Activated naive CD4-positive, alpha-beta T cell treated with anti-CD3 and anti-CD28 coated beads, Interleukin-2, amount 10 ng/mL, durations not matched to agents 7 days and 5 days (primary cell): ENCODE measurements at places on chromosomes 5 and 9.

DNA sequence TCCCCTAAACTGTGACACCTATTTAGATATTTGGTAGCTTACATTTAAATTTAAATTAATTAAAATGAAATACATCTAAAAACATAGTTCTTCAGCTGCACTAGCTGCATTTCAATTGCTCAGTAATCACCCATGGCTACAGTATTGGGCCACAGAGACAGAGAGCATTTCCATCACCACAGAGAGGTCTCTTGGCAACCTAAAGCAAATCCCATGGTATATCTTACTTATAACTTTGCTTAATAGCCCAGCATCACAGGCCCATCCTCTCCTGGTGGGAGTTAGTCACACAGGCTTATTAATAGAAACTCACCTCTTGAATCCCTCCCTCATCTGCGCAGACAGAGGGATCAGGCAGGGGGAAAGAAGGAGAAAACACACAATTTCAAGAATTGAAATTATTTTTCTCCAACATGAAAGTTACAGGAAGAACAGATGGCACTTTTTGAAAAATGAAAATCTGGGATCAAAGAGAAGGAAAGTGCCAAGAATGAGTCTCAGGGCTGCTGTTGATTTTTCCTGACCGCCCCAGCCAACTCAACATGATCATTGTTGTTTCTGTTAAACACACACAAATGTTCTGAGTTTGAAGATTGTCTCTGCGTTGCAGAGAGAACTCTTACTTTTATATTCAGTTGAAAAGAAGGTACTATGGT is 144.6 kb downstream of the CMYA5 start:
- H3K27me3 ChIP-seq = peaks cover 23% of the 10 kb centered on the region
- H3K4me1 ChIP-seq = no peaks in the 10 kb centered on the region
- no peak overlapping the region for H3K4me3 ChIP-seq
- no peak for DNase-seq

DNA sequence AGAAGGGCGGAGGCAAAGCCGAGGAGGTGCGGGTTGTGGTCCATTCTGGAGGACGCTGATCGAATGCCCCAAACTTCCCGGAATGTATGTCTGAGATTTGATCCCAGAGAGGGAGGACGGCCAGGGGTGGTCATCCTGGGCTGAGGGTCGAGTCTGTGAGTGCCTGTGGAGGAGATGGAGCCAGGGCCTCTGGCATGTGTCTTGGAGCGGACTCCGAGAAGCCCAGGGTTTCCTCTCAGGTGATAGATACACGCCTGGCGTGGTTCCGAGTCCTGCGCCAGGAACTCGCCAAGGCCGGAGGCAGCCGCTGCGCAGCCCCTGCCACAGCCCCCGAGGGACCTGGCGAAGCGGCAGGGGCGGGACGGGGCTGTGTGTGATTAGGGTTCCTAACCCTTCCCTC is 363 bp downstream of the ZNF454 start:
- no peak overlapping the region for H3K27ac ChIP-seq
- no peak overlapping the region for H3K4me3 ChIP-seq
- DNase-seq = no peak
- peaks cover 16% of the 10 kb centered on the region for H3K27me3 ChIP-seq
- H3K36me3 ChIP-seq = peaks cover 2% of the 10 kb centered on the region

DNA sequence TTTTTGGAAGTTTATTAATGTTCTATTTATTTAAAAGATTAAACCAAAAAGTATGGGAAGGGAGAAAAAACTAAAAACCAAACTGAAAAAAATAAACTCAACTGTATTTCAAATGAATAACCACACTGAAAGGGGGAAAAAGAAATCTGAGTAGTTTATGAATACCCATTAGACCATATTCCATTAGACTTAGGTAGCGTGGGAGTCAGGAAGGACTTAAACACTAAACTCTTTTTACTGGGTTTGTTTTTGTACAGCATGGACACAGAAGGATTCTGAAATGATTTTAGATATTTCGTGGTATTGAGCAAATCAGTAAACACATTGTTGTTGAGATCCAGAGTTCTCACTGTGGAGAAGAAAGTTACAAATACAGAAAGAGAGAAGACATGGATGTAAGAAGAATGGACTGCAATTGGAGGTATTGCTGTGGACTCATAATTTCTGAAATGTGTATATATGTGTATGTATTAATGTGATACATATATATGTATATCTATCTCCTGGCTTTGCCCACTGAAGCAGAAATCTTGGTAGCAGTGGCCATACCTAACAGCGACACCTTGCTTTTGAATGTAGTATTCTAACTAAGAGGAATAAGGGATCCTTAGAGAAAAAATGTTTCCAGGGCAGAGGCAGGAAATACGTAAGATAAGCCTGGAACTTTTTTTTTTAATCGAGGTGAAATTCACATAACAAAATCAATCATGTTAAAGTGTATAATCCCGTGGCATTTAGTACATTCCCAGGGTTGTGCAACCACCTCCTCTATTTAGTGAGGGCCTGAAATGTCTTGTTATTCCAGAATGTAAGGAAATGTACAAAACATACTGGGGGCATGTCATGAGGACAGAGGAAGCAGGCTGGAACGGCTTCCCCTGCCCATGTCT is 228.8 kb downstream of the SMARCA2 start:
- H3K27ac ChIP-seq = no peak overlapping the region
- peaks cover 14% of the 10 kb centered on the region for H3K4me1 ChIP-seq
- H3K4me3 ChIP-seq = no peak overlapping the region
- no peaks in the 10 kb centered on the region for H3K36me3 ChIP-seq
- no peak for DNase-seq

GRCh38 chr9:35948451-35948850 is 9.5 kb downstream of the OR2S2 start:
- no peak for DNase-seq
- H3K4me1 ChIP-seq = peaks cover 18% of the 10 kb centered on the region
- H3K4me3 ChIP-seq = no peak overlapping the region
- H3K27me3 ChIP-seq = peaks cover 18% of the 10 kb centered on the region

DNA sequence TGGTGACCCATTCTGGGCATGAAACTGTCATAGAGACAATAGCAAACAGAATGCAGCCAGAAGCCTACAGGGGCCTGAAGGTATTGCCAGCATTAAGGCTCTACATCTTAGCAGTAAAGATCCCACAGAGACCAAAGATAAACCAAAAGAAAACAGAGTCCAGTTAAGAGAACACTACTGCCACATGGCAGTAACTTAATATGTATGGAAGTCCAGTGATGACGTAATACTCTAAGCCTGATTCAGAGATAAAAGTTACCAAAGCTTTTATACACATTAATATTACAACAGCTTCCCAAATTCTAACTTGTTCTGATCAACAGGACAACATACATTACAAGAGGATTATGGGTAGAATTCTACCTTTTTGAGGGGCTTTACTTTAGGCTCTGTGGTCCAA is 371.5 kb downstream of the PRELID2 start:
- H3K4me1 ChIP-seq = no peaks in the 10 kb centered on the region
- no peaks in the 10 kb centered on the region for H3K27me3 ChIP-seq
- DNase-seq = no peak
- no peaks in the 10 kb centered on the region for H3K36me3 ChIP-seq
- no peak overlapping the region for H3K27ac ChIP-seq

DNA sequence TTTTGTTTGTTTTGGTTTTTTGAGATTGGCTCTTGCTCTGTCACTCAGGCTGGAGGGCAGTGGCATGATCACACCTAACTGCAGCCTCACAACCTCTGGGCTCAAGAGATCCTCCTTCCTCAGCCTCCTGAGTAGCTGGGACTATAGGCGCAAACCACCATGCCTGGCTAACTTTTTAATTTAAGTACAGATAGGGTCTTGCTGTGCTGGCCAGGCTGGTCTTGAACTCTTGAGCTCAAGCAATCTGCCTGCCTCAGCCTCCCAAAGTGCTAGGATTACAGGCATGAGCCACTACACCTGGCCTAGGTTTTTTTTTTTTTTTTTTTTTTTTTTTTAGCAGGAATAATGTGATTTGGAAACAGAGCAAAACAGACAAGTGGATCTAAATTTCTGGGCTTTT is 37.6 kb downstream of the MARCHF6 start:
- H3K4me1 ChIP-seq = no peaks in the 10 kb centered on the region
- no peak overlapping the region for H3K4me3 ChIP-seq
- H3K27me3 ChIP-seq = no peaks in the 10 kb centered on the region
- no peak for DNase-seq
- H3K36me3 ChIP-seq = peaks cover 46% of the 10 kb centered on the region

- no peaks in the 10 kb centered on the region for H3K27me3 ChIP-seq
- H3K4me1 ChIP-seq = no peaks in the 10 kb centered on the region
- no peak overlapping the region for H3K4me3 ChIP-seq
- no peaks in the 10 kb centered on the region for H3K36me3 ChIP-seq
- no peak for DNase-seq
These were observed 303.4 kb downstream of the ADGRV1 start for GRCh38 chr5:90861843-90862586.

DNA sequence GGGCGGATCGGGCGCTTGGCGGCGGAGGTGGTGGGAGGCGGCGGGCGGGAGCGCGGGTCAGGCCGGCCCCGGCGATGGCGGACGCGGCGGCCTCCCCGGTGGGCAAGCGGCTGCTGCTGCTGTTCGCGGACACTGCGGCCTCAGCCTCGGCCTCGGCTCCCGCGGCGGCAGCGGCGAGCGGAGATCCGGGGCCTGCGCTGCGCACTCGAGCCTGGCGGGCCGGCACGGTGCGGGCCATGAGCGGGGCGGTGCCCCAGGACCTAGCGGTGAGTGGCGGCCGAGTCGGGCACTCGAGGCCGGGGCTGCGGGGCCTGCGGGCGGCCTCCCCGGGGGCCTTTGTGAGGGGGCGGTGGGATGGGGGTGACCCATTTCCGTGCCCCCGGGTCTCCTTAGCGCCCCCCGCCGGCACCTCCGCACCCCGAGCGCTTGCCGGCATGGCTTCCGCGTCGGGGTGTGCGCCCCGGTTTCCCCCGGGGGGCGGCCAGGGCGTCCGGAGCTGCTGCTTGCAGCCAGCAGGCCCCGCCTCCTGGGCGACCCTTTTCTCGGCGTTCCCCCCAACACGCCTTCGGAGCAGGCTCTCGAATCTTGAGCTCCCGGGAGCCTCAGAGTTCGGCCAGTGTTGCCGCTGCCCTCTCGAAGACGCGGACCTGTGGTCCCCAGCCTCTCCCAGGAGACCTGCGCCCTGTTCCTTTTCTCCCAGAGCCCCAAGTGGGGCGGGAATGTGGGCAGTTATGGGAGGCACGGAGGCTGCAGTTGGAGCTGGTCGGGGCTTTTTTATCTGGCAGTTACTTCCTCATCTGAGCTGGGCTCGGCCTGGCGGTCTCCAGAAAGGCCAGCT is 456 bp downstream of the KDM3B start:
- peak overlapping the region; percentile 95 for H3K27ac ChIP-seq
- peak; percentile 83 for DNase-seq
- H3K4me1 ChIP-seq = peaks cover 40% of the 10 kb centered on the region
- peak overlapping the region; percentile 84 for H3K4me3 ChIP-seq
- H3K27me3 ChIP-seq = peaks cover 3% of the 10 kb centered on the region

- H3K4me1 ChIP-seq = no peaks in the 10 kb centered on the region
- H3K4me3 ChIP-seq = no peak overlapping the region
- no peaks in the 10 kb centered on the region for H3K27me3 ChIP-seq
These were observed 194.0 kb downstream of the IRX1 start for GRCh38 chr5:3789519-3790193.

DNA sequence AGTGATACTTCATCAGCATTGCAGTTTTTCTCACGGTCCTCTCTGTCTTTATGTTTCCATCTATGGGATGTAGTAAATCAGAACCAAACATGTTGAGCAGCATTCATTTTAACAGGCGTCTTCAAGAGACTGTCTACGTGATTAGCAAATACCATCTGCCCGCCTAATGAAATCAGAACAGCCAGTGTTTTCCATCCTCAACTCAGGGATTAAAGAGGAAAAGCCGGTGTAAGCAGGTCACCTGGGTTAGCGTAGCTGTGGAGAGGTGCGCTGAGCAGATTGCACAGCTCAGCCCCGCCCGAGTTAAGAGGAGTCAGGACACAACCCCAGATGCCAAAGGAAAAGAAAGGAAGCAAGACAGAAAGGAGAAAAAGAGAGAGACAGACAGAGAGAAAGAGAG is 54.3 kb upstream of the ANKRD33B start:
- H3K4me1 ChIP-seq = no peaks in the 10 kb centered on the region
- no peak overlapping the region for H3K4me3 ChIP-seq
- H3K36me3 ChIP-seq = no peaks in the 10 kb centered on the region
- H3K27me3 ChIP-seq = peaks cover 15% of the 10 kb centered on the region
- no peak for DNase-seq

DNA sequence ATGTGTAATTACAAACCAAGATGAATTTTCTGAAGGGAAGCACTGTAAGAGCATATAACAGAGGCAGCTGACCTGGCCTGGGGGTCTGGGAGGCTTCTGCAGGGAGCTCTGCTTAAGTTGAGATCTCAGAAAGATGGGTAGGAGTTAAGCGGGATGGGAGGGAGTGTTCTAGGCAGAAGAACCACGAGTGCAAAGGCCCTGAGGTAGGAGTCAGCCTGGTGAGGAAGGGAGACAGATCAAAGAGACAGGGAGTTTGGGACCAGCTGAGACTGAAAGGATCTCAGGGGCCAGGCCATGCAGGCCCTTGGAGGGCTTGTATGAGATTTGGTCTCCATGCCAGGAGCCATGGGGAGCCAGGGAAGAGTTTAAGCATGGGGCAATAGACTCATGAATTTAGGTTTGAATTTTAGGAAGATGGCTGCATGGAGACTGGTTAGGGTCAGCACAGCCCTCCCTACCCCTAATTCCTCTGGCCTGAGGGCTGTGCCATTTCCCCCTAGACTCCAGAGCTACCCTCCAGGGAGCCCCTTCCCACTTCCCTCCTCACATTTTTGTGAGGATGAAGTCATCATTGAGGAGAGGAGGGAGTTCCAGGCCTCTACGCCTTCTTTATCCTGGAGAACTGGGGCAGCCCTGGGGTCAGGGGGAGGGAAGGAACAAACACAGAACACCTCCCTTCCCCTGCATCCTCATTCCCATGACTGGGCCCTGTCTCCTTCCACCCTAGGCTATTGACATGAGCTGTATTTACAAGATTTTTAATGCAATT is 4.8 kb upstream of the ARAP3 start:
- no peak overlapping the region for H3K27ac ChIP-seq
- H3K4me3 ChIP-seq = no peak overlapping the region
- no peaks in the 10 kb centered on the region for H3K36me3 ChIP-seq
- no peak for DNase-seq

- no peak for DNase-seq
- H3K36me3 ChIP-seq = no peaks in the 10 kb centered on the region
- H3K27me3 ChIP-seq = no peaks in the 10 kb centered on the region
- H3K4me3 ChIP-seq = no peak overlapping the region
- no peak overlapping the region for H3K27ac ChIP-seq
These were observed 198.1 kb downstream of the CHSY3 start for GRCh38 chr5:130102375-130102774.

- H3K36me3 ChIP-seq = no peaks in the 10 kb centered on the region
- no peak overlapping the region for H3K4me3 ChIP-seq
- no peaks in the 10 kb centered on the region for H3K27me3 ChIP-seq
- H3K27ac ChIP-seq = no peak overlapping the region
- DNase-seq = no peak
- H3K4me1 ChIP-seq = no peaks in the 10 kb centered on the region
These were observed 9.0 kb downstream of the SLC36A1 start for GRCh38 chr5:151456321-151456940.

- no peak for DNase-seq
- no peaks in the 10 kb centered on the region for H3K36me3 ChIP-seq
- H3K27ac ChIP-seq = no peak overlapping the region
These were observed 254.6 kb downstream of the MTRR start for GRCh38 chr5:8123559-8123958.
